ENCODE measurements at places on chromosomes 16 and 17.

DNA sequence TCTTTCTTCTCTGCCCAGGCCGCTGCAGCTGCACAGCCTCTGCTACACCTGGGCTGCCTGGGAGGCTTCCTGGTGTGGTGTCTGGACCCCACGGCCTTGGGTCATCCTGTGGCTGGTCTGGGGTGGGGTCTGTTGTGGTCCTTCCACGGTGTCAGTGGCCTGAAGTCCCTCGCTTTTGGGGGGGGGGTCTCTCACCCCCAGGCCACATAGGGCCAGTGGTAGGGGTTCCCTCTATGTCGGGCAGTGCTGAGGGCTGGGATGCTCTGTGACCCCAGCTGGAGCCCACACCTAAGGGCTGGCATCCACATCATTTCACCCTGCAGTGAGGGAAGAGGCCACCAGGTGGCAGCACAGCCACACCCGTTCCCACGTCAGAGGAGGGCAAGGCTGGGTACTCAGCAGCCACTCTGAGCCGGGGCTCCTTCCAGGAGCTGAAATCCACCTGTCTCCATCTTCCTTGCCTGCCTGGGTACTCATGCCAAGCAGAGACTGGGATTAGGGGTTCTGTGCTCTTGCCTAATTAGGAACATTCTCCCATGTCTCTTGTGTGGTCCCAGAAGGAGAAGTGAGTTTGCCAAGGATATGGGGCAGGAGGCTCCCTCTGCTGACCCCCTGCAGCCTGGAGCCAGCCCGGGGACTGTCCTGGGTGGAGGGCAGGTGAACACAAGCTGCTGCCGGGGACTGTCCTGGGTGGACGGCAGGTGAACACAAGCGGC, 13.0 kb downstream of the ENGASE start:
- no peak for DNase-seq

GRCh38 chr17:56785405-56785804, 48.3 kb downstream of the C17orf67 start:
- no peak for DNase-seq

DNA sequence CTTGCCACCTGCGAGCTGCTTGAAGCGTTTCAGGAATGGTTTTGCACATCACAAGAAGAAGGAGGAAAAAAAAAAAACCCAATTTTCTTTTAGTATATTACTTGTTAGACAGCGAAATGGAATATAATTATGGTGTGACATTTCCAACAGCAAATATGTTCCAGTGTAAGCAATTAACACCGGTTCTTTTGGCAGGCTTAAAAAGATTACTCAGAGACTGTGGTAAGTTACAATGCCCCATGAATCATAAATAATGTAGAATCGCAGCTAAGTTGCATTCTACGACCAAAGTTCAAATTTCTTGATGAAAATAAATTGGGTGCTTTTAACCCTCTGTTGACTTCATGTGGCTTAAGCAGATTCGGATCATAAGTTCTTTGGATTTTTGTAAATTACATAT, 245.2 kb downstream of the XYLT1 start:
- no peak for DNase-seq

GRCh38 chr17:72462814-72463213, 342.0 kb downstream of the SOX9 start:
- DNase-seq, result no peak
